ENCODE measurements at places on chromosomes 1 and 21. TPM values are rescaled to one million over a fixed set of nuclear protein-coding genes. Genes with fewer than 3 reads are reported as not detected.

The LCE2A gene
- not detected for total RNA-seq

The C1orf94 gene
- not detected for total RNA-seq

DNA sequence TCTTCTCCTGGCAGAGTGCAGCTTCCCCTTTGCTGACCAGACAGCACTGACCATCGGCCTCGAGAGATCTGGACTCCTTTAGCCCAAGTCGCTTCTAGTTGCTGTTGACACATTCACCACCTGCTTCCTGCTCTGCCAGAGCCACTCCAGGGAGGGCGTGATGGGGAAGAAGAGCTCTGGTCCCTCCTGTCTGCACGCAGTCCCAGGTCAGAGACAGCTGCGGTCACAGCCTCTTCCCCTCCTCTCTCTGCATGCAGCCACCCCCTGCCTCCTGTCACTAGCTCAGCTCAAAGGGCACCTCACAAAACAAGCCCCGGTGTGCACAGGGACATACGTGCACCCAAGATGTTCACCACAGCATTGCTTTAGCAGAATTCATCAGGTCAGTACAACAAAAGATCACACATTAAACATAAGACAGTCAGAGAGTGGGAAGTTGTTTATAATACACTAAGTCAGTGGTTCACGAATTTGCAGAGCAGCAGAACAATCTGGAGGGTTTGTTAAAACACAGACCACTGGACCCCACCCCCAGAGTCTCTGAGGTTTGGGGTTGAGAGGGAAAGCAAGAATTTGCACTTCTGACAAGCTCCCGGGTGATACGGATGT, 132.9 kb downstream of the SYF2 start:
- no peak for DNase-seq

The UTS2 gene
- not detected for total RNA-seq

The COL16A1 gene
- total RNA-seq, result 16.1 TPM

GRCh38 chr1:10694274-10694632, 102.2 kb downstream of the CASZ1 start:
- DNase-seq, result no peak

GRCh38 chr1:226951286-226952117, 11.4 kb downstream of the COQ8A start:
- no peak for DNase-seq

The KRTAP19-3 gene
- not detected for total RNA-seq

- DNase-seq, result no peak
Observed at GRCh38 chr1:16926491-16927073, 4.9 kb downstream of the CROCC start.

DNA sequence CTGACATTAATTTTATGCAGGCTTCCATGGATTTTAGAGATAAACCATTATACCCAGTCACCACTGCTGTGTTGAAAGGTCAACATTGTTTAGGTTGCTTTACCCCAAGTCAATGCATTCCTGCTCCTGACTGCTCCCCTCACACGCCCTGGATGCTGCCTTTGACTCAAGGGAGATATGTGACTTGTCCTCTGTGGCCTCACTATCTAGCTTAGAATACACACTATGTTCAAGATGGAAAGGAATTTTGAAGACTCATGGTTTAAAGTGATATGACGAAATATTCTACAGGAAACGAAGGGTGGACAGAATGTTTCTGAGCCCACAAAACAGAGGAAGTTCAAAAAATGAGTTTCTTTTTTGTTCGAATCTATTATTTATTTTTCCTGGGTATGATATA, 170.4 kb upstream of the NR5A2 start:
- no peak for DNase-seq

The CNIH3 gene
- 0.99 TPM for total RNA-seq

- DNase-seq, result no peak
Observed at GRCh38 chr1:206415942-206416341, 54.3 kb upstream of the IKBKE start.

DNA sequence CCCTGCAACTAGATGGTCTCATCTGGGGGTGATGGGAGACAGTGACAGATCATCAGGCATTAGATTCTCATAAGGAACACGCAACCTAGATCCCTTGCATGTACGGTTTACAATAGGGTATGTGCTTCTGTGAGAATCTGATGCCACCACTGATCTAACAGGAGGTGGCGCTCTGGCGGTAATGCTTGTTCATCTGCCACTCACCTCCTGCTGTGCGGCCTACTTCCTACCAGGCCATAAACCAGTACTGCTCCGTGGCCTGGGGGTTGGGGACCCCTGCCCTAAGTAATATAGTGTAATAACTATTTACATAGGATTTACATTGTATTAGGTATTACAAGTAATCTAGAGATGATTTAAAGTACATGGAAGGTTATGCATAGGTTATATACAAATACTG, 134.9 kb downstream of the CLEC20A start:
- DNase-seq, result no peak

DNA sequence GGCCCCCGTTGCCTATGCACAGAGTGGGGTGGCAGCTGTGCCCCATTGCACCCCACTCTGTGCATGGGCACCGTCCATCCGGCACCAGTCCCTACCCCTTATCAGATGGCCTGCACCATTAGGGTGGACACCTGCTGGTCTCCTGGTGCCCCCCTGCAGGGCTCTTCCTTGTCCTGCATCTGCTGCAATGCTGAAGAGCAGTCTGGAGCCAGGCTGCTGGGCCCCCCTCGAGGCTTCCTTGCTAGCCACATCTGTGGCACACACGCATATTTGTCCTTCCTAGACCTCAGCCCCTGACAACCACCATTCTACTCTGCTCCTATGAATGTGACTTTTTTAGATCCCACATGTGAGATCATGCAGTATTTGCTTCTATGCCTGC, 56.4 kb downstream of the COL18A1 start:
- DNase-seq, result no peak

DNA sequence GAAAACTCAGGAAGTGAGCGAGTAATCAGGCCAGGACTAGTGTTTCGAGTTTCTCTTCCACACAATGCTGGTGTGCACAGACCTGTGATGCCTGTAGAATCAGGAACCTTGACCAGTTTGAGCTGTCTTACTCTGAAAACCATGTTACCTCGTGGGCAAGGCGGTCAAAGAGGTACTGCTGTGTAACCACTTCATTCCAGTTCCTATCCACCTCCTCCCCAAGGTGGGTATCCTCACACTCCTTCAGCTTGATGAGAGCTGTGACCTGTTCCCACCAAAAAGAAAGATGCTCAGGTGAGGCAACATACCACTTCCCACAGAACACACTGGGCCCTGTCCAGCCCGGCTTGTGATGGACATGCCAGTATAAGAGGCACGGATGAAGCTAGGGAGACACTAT, 88.1 kb downstream of the NRDC start:
- DNase-seq, result no peak

The ESPN gene
- total RNA-seq, result 0.77 TPM

The CR1 gene
- 2.2 TPM for total RNA-seq

- peak; percentile 100 for DNase-seq
Observed at GRCh38 chr1:2391041-2391930, at the start of the genes MORN1 and RER1. Gene MORN1, minus strand, starts transcription at chr1:2391554. Its CDS starts 21 bp downstream, at chr1:2391533. Gene RER1, plus strand, starts transcription at chr1:2391841. Its CDS starts 3,950 bp downstream, at chr1:2395791.

DNA sequence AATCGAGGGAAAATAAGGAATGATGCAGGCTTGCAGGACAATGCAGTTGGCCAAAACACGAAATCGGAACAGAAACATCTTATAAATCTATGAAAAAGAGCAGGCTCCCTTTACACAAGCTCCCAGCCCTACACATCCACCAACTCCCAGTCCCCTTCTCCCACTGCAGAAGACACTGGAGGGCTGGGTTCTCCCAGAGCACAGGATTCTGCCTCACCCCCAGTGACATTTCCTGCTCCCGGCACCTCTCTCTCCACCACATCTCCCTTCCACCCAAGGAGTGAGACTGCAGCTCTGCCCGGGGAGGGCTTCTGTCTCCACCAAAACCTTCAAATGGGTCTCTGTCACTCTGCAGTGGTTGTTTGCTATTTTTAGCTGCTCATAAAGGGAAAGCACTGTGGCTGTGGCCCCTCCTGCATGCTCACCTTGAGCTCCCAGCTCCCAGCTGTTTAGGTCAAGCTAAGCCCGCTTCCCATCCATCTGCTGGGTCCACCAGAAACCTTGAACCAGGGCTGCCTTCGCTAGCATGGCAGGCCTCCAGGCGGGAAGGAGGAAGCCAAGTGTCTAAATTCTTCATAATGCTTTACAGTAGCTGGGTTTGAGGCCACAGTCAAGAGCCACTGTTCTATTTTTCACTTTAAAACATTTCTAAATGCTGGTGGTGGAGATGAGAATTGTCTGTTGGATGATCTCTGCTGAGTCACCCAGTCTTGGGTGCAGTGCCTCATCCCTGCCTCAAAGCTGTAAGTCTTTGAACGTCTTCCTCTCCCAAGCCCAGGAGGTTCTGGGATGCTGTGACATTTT, 3.3 kb upstream of the C2CD2 start:
- DNase-seq, result no peak

DNA sequence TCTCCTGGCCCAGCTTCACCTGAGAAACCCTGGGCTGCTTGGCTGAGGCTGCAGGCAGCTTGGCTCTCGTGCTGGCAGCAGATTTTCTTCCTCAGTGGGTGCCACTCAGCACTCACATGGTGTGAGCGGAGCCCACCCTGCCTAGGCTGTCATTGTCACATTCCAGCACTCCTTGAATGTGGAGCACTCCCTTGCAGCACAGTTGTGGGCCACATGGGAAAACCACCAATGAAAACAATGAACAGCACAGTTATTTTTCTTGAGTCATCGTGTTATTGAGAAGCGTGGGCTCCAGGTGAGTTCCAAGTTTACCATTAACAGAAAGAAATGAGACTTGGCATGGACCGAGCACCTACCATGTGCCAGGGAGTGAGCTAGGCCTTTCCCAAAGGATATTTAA, 27.2 kb upstream of the TRIM67 start:
- no peak for DNase-seq

DNA sequence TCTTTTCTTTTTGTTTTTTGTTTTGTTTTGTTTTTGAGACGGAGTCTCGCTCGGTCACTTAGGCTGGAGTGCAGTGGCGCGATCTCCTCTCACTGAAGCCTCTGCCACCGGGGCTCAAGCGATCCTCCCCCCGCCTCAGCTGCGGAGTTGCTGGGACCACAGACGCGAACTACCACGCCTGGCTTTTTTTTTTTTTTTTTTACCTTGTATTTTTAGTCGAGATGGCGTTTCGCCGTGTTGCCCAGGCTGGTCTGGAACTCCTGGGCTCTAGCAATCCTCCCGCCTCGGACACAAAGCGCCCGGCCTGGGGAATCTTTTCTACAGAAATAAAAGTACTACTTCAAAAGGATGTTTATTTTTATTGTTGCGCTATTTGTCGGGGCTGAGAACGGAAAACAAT, 1.1 kb upstream of the SETDB1 start:
- no peak for DNase-seq

The SELP gene
- 7.4 TPM for total RNA-seq

GRCh38 chr21:41932191-41932575, 21.6 kb downstream of the C2CD2 start:
- DNase-seq, result no peak

DNA sequence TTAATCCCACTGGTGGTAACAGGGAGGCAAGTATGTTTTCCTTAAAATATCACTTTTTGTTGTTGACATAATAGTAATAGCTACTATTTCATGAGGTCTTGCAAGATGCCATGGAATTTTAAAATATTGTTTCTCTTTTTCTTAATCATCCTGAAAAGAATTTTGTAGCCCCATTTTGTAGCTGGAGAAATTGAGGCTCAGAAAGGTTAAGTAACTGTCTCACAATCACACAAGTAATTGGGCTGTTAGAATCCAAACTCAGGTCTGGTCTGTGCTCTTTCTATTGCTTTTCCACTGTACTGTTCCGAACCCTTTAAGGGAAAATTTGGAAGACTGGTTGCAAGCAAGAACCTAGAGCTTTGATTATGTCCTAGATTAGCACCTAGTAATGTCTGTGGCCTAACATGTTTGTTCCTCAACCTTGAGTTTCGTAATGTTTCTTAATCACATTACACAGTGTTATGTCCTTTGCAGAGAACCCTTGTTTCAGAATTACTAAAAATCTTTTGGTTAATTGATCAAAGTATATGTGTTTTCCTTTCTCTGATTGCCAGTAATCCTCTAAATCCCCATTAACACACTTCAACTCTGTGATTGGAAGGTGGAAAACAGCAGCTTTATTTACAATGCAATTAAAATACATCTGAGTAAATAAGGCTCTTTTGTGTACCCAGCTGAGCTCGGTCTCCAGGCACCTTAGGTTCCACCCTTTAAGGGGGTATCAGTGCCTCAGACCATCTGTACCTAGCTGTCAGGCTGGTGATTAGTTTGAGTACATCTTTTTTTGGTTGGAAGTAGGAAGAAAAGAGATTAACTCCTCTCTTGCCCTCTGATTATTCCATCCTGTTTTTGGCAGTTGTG, 10.4 kb downstream of the LRRC42 start:
- no peak for DNase-seq

The PRR9 gene
- total RNA-seq, result not detected

GRCh38 chr1:199029855-199030254, 391.0 kb downstream of the PTPRC start:
- no peak for DNase-seq

GRCh38 chr1:161244888-161245287, 6.9 kb upstream of the NR1I3 start:
- DNase-seq, result no peak

DNA sequence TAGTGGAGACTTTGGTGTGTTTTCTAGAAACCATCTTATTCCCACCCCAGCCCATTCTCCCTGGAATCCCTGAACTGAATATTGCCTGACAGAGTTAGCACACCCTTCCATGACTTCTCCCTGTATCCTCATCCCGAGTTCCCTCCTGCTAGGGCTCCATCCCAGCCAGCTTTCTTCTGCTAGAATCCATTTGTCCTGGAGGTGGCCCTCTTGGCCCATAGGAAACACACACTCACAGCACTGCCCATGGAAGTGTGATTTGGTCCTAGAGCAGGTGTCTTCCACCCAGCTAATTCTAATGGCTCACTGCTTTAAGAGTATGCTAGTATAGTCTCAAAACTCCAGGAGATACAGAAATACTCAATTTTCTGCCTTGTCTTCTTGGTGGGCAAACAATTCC, 4.1 kb downstream of the KRTAP15-1 start:
- DNase-seq, result no peak

DNA sequence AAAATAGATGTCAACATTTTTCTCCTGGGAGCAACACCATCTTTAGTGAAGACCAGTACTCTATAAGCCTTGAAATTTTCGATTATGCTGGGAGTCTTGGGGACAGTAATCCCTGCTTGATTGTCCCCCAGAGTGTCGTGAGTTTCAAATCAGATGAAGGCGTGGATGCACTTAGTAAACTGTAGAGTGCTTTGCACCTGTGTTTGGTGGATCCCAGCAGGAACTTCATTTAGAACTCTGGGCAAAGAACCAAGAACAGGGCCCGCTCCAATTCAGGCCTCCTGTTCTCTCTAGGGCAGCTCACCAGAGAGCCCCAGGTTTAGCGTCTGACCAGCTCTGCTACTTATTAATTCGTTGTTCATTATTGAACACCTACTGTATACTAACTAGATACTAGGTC, 1.5 kb downstream of the GPX7 start:
- DNase-seq, result peak; percentile 27

- no peak for DNase-seq
Observed at GRCh38 chr1:79711001-79711431, 704.5 kb upstream of the ADGRL4 start.

The RNU1-2 gene
- total RNA-seq, result 4,234 TPM

GRCh38 chr1:5691795-5692509, 300.3 kb downstream of the NPHP4 start:
- DNase-seq, result no peak

DNA sequence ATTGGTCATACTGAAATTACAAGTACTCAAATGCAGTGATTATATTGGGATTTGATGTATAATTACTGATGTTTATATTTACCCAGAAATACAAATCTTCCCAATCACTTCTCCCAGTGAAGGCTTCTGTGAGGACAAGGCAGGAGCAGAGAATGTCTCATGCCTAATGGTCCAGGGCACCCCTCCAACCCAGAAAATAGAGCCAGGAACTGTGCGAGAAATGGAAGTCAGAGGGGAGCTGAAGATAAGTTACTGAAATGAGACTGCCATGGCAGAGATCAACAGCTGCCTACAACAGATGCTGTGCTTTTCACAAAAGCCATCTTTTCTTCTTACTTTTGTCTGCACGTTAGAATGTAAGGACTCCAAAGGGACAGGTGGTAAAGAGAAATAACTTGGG, 171.2 kb downstream of the TTLL7 start:
- DNase-seq, result peak; percentile 39
